ENCODE measurements at places on chromosomes 5 and 9.

DNA sequence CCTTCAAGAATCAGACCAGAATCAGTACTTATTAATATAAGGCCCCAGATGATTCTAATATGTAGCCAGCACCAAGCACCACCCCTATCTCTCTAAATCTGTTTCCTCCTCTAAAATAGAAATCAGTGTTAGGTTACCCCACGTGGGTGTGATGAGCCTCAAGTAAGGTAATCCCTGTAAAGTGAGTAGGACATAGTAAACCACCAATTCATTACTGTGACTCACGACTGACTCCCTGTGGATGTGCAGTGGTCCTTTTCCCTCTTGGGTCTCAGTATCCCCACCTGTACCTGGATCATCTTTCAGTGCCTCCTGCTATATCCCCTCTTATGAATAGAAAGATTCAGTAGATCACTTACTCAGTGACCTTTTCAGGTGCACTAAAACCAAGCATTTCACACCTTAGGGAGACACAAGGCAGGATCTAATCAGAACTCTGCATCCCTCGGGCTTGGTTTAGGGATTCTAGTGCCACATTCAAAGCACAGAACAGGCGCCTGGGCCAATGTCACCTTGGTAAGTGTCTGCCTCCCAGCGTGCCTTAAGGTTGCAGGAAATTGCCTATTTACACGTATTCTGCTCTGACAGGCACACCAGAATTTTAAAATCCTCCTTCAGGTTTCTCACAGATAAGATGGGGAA is 12.2 kb upstream of the ALDH1B1 start:
- DNase-seq: no peak

DNA sequence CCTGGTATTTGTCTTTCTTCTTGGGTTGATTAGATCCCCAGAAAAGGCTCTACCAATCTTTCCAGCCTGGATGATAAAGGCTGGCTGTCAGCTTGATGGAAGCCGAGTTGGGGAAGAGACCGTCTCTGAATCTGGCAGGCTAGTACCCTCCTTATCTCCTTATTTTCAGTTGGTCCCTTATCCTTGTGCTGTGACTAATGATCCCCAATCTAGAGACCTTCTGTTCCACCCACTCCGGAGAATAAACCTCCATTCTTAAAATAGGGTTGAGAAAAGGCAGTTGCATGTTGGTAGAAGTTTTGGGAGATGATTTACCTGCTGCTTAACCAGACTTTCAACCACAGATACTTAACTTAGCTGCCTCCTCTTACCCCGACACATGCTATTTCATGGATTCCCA is 52.3 kb downstream of the PRKACG start:
- DNase-seq: no peak

DNA sequence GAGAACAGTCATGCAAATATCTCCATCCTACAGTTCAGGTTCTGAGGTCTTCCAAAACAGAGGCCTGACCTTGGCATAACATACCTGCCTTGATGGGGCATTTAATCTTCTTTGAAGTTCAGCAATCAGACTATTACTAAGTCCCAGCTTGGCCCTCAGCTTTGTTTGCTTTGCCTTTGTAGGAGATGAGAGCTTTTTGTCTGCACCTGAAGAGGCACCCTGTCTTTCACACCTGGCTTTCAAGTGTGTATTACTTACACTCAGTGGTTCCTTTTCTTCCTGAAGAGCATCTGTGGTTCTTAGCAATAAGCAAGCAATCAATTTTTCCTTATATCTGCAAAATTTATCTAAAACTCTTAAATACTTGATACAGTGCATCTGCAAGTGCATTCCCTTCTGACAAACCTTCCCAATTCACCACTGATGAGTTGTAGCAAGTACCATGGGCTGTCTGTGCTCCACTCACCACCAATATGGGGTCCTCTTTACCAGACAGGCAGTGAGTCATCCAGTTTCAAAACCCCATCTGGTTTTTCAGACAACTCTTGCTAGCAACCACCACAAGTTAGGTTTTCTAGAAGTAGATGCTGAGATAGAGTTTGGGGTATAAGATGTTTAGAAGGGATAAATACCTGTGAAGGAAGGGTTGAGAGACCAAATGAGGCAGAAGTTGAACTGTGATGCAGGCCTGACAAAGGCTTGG is 100.2 kb downstream of the HINT1 start:
- DNase-seq: no peak

DNA sequence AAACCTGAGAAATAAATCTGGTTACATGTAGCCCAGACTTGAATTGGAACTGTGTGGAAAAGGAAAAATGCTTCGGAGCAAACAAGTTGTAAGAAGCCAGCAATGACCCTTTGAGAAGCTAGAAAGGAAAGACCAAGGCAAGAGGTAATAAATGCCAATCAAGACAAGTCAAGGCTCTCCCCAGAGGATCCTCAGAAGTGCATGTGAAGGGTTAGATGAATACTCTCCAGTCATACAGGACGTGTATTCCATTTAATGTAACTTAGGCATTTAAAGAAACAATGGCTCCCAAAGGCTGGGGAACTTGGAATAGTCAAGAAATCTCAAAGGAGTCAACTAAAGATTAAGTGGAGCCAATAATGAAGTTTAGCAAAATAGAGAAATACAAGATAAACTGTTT is 36.2 kb downstream of the EPB41L4A start:
- DNase-seq: no peak

GRCh38 chr5:116964438-116964837 is 389.8 kb upstream of the SEMA6A start:
- DNase-seq: no peak

DNA sequence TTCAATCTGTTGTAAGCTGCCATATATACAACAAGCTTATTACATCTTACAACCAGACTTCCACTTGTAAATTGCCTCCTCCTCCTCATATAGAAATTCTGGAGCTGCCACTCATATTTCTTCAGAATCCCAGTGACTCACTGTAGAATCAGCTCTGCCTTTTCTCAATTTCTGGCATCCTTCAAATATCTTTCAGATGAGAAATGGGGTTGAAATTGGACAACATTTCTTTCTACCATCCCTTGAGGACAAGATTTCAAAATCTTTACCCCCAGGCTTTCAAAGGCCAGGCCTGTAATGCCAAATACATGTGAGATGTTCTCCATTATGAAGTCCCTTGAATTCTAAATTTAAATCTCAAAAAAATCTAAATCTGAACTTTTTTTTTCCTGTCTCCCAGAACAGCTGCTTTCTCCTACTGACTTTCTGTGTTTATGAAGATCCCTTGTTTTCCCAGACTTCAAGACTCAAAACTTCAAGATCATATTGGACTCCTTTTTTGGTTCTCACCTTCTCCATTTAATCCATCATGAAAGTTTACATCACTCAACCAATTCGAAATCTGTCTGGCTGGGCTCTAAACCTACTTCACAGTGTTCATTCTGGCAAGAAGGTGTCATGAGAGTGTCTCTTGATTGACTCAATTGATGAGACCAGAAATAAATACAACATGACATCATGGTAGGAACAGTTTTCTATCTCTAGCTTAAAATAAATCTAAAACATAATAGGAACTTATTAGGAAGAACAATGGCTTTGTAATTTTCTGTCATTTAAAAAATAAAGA is 109.8 kb downstream of the HMHB1 start:
- DNase-seq: no peak

GRCh38 chr5:5881294-5881693 is 458.8 kb downstream of the ICE1 start:
- no peak for DNase-seq

DNA sequence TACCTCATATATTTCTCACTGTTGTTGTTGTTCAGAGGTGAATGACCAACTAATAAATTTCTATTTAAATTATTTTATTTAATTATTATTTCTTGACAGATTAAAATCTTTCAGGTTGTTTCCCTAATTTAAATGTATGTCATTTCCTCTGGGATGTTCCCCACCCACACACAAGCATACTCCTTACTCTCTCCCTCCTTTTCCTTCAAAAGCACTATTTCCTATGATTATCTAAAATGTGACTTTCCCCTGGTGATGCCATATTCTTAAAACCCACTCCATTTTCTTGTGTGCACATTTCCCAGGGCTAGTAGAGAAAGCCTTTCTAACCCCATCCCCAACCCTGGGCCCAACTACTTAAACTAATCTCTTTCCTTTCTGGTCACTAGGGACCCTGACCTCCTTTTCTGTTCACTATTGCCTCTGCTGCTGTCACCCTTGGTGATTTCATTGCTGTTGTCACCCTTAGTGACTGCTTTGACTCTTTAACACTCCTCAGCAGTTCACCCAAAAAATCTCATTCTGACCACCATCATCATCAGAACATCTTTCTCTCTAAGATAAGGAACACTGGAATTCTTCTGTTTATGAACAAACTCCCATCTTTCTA is 16.8 kb downstream of the IL33 start:
- no peak for DNase-seq

DNA sequence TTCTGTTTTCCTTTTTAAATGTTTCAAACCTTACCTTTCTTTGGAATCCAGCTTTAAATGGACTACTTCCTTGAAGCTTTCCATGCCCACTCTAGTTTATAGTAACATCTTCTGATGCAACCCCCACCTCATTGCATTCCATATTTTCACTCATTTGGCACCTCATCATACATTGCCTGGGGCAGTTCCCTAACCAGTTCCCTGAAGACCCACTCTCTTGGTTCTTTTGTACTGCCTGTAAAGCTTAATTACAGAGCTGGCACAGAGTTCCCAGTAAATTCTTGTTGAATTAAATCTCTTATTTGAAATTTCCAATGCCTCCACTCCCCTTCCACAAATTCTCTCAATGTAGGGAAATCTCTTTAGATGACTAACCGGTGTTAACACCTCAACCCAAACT is 257.2 kb downstream of the ARRDC3 start:
- no peak for DNase-seq

DNA sequence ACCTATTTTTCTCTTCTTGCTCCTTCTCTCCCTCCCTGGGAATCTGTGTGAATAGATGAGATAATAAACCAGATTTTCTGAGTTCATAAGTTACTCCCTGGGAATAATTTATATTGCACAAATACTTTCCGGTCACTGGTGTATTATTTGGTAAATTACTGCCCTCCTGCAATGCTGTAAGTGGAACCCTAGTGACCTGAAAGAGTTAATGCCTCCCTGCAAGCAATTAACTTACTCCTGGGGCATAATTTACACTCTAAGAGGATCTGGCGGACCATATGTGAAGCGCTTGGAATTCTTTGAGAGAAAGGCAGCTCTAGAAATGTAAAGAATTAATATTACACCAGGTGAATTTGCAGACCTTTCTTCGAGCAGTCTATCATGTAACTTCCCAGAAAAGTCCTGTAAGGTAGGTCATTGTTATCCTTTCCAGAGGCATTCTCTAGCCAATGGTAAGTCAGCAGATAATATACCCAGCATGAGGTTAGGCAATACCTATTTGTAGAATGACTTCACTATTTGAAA is 7.0 kb upstream of the GDNF start:
- no peak for DNase-seq

- DNase-seq: no peak
Measured at GRCh38 chr5:122099060-122099790, 21.2 kb upstream of the LOX start.

DNA sequence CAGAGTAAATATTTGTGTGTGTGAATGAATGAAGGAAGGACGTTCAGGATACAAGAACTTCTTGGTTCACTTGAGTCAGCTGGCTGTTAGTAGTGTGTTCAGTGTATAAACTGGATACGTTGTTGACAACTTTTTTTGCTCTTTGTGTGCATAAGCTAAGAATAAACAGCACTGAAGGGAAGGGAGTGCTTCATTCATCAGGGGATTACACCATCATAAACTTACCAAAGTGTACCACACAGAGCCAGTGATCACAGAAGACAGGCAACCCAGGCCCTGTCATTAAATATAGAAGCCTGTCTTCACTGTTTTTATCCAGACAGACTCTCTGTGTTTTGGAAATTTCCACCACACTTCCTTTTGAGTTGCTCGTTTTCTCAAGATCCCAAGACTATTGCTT is 55.5 kb upstream of the MEF2C start:
- no peak for DNase-seq

GRCh38 chr5:27465140-27465539 is 426.8 kb upstream of the CDH9 start:
- no peak for DNase-seq

DNA sequence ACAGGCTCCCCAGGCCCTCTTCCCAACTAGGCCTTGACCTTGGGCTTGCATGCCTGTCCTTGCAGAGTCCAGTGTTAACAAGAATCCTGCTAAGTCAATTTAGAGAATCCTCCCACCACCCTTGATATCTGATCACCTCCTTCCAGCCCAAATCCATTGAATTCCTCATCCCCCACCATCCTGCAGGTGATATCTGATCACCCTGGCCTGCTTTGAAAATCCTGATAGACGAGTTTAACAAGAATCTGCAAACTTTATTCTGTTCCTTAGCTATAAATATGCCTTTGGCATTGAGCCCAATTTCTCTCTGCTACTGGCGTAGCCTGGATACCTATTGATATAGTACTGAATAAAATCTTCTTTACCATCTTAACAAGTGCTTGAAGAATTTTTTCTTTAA is 125.5 kb downstream of the DIRAS2 start:
- no peak for DNase-seq

DNA sequence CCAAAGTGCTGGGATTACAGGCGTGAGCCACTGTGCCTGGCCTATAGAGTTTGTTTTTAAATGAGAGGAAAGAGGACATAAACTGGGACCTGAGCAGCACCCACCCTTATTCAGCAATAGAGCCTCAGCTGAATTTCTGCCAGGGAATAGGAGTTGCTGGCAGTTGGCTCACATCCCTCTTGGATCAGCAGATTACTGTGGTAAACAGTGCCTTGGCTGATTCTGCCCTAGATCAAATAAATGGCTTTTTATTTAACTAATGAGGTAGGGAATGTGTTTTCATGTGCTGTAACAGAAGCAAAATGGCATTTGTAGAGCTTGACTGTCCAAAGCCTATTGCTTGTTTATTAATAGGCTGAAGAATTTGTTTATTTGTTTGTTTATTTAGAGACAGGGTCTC is 2.1 kb downstream of the ARHGEF37 start:
- no peak for DNase-seq

DNA sequence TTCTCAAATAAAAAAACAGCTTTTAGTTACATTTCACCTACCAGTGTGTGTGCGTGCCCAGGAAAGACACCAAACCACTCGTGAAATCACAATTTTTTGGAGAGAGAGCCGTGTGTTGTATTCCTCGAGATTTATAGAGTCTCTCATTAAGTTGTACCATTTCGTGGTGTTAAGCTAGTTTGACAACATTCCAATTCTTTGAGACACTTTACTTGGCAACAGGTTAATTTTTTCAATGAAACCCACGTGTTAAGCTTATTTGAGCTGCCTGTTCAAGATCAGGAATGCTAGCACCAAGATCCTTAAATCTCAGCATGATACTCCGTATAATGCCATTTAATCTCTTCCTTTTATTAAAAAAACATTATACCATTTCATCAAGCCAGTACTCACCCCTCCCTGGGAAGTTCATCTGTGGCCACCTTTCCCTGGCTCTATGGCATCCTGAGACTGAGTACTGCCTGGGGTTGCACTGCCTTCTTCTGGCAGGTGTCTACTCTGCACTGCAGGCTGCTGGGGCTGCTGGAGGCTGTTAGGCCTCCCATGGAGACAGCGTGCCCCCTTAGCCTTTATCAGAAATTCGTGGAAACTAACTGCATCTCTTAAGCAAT is 143.7 kb downstream of the ARHGAP26 start:
- DNase-seq: no peak

DNA sequence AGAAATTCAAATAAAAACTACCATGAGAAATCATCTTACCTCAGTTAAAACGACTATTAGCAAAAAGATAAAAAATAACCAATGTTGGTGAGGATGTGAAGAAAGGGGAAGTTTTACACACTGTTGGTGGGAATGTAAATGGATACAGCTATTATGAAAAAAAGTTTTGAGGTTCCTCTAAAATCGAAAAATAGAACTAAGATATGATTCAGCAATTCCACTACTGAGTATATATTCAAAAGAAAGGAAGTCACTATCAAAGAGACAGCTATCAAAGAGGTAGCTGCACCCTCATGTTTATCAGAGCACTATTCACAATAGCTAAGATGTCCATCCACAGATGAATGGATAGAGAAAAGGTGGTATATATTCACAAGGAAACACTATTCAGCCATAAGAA is 1888.4 kb downstream of the MAT2B start:
- no peak for DNase-seq

Data from stimulated activated CD4-positive, alpha-beta T cell treated with anti-CD3 and anti-CD28 coated beads, Interleukin-1b, Interleukin-23, amount 100 ng/mL, for 24 hours (primary cell).